ENCODE measurements at places on chromosomes 16 and 17. TPM values are rescaled to one million over a fixed set of nuclear protein-coding genes. Genes with fewer than 3 reads are reported as not detected.

DNA sequence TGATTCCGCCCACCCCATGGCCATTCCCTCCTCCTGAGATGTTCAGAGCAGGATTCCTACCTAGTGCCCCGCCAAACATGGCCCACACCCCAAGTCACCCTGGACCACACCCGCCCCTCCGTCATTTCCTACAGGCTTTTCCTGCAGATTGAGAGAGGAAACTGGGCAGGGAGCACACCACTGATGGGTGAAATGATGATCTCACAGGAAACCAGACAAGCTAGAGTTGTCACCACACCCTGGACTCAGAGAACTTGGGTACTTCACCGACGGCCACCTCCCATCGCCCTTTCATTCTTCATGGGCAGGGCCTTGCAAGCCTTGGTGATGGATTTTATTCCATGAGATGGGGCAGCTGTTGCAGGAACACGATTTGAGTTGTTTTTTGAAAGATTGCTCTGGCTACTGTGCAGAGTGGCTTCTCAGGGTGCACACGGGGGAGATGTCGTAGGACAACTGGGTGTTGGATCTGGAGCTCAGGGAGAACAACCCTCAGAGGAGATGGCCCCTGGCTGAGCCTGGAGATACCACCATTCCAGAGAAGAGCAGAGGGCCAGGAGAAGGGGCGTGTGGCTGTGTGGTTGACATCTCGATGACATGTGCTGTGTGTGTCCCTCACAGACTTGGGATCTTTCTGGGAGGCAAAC is 7.4 kb upstream of the B9D1 start:
- DNase-seq = no peak

The TVP23A gene
- total RNA-seq = not detected

- DNase-seq = peak; percentile 11
These were observed 22.6 kb upstream of the MAPT start for GRCh38 chr17:45871718-45872117.

GRCh38 chr17:51322390-51323029 is 62.2 kb downstream of the UTP18 start:
- DNase-seq = peak; percentile 44

- DNase-seq = no peak
These were observed 37.8 kb upstream of the STH start for GRCh38 chr17:45961206-45961605.

The MAPK7 gene
- 11.1 TPM for total RNA-seq

GRCh38 chr16:85915125-85915845 is 16.3 kb downstream of the IRF8 start:
- DNase-seq = no peak

The CIBAR2 gene
- not detected for total RNA-seq

DNA sequence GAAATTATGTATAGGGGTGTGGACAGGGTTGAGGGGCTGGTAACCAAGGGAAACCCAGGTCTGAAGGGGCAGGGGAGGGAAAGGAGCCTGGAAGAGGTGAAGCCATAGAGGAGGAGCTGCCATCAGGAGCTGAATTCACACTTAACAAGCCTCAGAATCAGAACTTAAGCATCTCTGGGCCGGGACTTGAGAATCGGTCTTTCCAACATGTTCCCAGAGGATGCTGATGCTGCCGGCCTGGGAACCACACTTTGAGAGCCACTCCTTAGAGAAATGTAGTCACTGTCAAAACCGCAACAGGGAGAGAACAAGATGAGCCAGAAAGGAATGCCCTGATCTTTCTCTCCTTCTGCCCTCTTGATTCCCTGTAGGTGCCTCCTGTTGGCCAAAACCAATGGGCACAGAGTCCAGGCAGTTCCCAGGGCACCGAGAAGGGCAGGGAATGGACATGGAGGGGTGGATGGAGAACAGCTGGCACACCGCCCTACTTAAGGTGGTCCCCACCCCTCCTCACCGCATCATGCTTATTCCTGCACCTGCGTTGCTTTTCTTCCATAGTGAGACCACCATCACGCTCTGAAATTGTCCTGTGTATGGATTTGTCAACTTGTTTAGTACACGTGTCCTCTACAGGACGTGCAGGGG is 88.5 kb downstream of the GSG1L start:
- no peak for DNase-seq

DNA sequence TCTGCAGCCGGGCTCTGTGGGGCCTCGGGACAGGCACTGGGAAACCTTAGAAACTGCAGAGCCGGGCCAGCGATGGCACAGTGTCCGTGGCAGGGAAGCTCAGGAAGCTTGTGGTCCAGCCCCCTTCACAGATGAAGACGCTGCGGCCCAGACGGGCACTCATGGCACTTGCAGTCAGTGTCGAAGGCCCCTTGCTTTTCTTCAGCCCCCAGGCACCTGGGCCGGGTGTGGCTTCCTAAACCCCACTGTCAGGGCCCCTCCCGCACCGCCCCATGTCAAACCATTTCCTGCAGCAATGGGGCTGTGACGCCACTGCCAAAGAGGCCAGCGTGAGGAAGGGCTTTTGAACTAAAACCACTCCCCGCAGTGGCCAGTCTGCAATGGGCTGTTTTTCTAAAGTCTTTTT is 164.0 kb downstream of the LAT start:
- no peak for DNase-seq

- DNase-seq = no peak
These were observed 47.3 kb upstream of the RBFOX3 start for GRCh38 chr17:79657861-79658810.

Data from bronchial epithelial cell (primary cell).